ENCODE measurements at places on chromosomes 12 and 14. TPM values are rescaled to one million over a fixed set of nuclear protein-coding genes. Genes with fewer than 3 reads are reported as not detected.

- no peak for DNase-seq
Observed at GRCh38 chr14:101133068-101133467, 229.5 kb upstream of the RTL1 start.

- no peak for DNase-seq
Observed at GRCh38 chr14:38944691-38945090, 158.3 kb downstream of the SEC23A start.

DNA sequence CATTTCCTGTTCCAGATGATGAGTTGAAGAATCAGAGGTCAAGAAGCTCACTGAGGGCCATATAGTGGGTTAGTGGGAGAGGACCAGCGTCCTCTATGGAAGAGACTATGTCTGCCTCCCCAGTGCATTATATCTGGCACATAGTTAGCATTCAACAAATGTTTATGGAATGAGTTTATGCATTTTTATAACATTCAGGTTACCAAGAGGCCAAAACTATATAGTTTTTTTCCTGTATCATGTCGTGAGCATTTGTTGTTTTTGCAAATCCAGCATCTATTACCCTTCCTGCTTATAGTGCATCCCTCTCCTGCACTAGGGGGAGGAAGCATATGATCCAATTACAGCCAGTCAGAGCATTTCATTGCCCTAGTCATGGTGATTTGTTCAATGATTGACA, 60.6 kb downstream of the SUDS3 start:
- DNase-seq = no peak

- DNase-seq = peak; percentile 98
Observed at GRCh38 chr12:12398026-12398859, 41.4 kb downstream of the BORCS5 start.

DNA sequence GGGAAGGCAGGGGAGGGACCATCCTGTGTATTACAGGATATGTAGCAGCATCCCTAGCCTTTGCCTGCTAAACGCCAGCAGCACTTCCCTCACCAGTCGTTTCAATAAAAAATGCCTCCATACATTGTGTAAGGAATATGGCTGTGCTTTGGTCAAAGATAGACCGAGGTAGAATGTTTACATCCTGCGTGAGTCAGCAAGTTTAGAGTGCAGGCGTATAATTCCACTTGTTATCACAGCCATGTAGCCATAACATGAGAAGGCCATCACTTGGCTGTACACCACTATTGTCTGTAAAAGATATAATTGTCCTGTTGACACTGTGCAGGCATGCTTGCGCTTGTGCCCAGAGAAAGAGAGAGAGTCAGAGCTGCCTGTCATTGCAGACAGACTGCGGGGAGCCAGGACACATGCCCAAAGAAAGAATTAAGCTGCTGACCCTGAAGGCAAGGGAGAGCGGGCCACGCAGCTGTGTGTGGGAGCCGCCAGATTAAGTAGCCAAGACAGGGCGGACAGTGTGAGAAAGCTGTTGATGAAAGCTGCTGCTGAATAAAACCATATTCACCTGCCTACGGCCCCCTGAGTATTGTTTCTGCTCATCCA, 68.4 kb downstream of the CRACR2A start:
- no peak for DNase-seq

DNA sequence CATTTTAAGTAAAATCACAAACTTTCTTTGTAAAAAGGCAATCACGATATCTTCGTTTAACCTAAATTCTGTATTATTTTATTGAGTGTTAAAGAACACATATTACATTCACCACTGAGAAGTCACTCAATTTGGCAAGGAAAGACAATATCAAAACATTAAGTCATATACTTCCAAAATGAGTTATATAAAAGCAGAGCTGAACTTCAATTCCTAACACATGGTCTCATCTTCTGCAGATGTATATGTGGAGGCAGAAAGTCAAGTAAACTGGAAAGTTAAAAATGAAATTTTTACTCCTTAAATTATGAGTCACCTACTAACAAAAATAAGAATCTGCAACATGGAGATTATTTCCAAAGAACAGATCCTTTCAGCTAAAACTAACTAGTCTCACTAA, 28.7 kb downstream of the BMAL2 start:
- peak; percentile 64 for DNase-seq

DNA sequence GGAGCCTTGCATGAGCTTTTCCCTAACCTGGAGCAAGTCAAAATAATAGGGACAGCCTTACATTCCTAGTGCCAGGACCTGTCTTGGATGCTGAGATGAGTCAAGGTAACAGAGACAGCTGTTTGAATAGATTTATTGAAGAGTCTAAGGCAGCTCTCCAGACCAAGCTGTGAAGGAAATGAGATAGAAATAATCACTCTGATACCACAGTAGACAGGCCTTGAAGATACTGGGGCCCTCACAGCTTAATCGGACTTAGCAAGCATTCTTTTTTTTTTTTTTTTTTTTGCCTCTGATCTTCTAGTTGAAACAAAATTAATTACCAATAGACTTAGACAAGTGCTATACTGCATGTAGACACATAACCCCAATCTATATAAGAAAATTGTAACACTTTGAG, 3.1 kb upstream of the RNASE9 start:
- DNase-seq = no peak

GRCh38 chr12:2412305-2412643, 359.5 kb downstream of the CACNA1C start:
- no peak for DNase-seq

- DNase-seq = no peak
Observed at GRCh38 chr12:53483225-53483978, 15.9 kb downstream of the MAP3K12 start.

- DNase-seq = no peak
Observed at GRCh38 chr14:53350866-53351265, 197.7 kb upstream of the DDHD1 start.

DNA sequence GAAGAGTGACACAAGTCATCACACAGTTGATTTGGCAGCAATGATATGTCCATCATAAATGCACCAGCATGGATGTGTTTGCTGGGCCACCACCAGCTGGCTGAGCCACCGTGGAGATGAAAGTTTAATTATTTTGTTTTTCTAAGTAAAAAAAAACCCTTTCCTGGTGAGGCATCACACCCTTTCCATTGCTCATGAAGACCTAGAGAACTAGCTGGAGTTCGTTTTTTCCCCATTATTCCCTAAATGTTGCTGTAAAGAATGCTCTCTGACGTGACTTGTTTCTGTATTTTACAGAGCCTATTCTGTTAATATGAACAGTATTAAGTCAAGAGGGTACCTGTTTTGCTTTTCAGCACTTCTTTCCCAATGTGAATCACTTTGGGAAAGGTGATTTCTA, 257.9 kb downstream of the MSRB3 start:
- DNase-seq = no peak

GRCh38 chr12:121494093-121494787, 86.6 kb downstream of the KDM2B start:
- DNase-seq = no peak

GRCh38 chr14:98172243-98172778, 1099.7 kb downstream of the BCL11B start:
- DNase-seq = no peak

DNA sequence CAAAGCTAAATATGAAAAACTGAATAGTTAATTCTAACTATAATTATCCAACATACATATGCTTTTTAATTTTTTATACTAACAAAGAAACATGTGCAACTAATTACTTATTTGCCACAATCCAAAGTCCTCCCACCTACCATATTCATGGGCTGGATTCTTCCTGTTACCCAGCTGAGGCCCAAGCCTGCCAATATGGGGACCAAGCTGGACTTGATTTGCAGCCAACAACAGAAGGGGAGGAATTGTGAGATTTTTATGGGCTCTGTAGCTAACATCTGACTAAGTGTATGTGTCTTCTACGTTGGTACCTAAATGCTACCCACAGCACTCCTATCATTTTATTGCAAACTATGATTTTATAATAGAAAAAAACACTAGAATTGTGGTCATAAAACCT, 13.1 kb upstream of the ANKS1B start:
- no peak for DNase-seq

The EAPP gene
- 49.1 TPM for total RNA-seq

The OR4E2 gene
- total RNA-seq = not detected

The LRP1-AS gene
- not detected for total RNA-seq

The TC2N gene
- 0.26 TPM for total RNA-seq

The SPRYD4 gene
- total RNA-seq = 1.7 TPM

The NEMF gene
- total RNA-seq = 68.9 TPM

The ESYT1 gene
- total RNA-seq = 261 TPM

The KIF26A gene
- total RNA-seq = 2.0 TPM

The CCDC38 gene
- not detected for total RNA-seq
